ENCODE measurements at places on chromosomes 5 and 9.

DNA sequence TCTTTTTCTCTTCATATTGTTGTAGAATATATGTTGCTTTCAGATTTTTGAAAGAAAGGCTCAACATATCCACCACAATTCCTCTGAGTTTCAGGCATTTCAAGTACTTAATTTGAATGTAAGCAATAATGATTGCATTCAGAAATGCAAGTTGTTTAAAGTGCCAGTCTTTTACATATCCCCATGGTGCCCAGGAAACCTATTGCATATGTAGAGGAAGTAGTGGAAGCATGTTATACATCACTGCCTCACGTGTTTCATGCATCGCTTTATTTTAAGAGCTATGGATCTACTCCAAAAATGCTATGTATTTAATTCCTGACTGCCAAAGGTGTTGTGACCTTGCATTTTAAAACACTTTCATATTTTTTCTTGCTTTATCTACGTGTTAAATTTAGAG is 28.1 kb downstream of the CPEB4 start:
- DNase-seq: no peak

DNA sequence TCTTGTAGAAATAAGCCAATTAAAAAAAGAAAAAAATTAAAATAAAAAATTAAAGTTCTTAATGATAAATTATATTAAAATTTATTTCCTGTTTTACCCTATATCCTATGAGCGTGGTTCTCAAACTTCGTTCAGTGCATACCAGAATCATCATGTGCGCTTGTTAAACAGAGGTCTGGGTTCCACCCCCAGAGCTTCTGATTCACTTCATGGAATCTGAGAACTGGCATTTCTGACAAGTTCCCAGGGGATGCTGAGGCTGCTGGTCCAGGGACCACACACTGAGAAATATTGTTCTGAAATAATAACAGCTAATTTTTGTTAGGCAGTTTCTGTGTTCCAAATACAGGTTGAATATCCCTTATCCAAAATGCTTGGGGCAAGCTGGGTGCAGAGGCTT is 79.3 kb downstream of the TMC1 start:
- DNase-seq: no peak

DNA sequence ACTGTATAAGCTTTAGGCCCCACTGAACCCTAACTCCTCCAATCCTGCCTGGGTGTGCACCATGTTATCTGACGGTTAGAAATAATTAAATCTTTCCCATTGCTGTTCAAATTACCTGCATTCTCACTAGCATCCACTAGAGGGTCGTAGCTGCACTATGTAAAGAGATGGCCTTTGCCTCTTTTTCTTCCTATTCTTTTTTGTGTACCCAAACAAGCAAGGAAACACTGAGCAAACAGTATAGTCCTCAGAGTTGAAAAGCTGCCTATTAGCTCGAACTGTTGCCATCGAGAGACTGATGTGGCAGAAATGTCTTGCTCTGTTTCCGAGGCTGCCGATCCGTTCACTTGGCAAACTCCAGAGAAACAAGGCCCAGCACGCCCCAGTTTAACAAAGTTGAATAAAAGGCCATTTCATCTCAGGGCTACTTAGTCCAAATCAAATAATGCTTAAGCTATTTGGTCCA is 163.8 kb upstream of the TRPM3 start:
- DNase-seq: peak; percentile 34

DNA sequence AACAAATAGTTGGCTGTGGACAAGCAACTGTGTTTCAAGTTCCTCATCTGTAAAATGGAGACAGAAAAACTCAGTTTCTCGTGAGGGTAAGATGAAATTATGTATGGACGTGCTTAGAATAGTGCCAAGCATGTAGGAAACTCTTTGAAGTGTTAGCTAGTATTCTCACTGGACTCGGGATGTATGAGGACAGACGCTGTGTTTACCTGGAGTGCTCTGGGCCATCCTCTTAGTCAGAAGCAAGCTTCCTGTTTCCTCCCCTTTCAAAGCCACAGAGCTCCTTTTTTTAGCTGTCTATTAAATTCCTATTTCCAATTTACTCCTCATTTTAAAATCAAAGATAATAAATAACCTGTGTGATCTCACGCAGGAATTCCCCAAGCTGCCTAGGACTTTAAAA is 23.8 kb upstream of the IQGAP2 start:
- no peak for DNase-seq

DNA sequence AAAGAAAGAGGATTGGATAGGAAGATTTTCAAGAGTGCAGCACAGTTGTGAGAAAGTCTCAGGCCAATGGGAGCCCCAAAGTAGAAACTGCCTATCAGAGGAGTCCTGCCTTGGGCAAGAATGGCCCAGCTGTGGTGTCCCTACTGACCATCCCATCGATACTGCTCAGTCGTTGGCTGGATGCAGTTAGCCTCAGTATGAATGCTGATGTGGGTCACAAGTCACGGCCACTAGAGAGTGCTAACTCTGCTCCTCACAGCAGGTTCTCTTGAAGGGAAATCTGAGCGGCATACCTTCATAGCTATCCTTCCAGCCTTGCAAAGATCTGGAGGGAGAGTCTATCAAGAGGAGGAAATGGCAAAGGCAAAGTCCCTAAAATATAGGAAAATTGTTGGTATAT is 11.6 kb upstream of the CETN3 start:
- no peak for DNase-seq

GRCh38 chr9:16361118-16361517 is 509.4 kb downstream of the BNC2 start:
- DNase-seq: no peak

GRCh38 chr5:82058710-82059109 is 86.9 kb downstream of the ATG10 start:
- DNase-seq: no peak

DNA sequence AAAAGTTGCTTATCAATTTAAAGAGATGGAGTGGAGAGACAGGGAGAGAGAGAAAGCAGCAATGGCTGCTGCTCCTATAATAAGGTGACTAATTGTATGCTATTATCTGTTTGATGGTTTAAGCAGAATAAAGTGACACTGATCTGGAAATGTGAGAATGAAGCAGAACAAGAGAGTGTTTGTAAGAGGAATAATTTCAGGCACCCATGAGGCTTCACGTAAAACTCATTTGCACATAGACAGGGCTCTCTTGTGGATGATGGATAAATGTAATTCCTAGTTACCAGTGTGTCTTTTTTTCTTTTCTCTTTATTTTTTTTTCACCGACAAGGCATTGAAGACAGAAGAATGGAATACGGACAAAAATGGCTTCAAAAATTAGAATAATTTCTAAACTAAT is 228.8 kb upstream of the TYRP1 start:
- no peak for DNase-seq

DNA sequence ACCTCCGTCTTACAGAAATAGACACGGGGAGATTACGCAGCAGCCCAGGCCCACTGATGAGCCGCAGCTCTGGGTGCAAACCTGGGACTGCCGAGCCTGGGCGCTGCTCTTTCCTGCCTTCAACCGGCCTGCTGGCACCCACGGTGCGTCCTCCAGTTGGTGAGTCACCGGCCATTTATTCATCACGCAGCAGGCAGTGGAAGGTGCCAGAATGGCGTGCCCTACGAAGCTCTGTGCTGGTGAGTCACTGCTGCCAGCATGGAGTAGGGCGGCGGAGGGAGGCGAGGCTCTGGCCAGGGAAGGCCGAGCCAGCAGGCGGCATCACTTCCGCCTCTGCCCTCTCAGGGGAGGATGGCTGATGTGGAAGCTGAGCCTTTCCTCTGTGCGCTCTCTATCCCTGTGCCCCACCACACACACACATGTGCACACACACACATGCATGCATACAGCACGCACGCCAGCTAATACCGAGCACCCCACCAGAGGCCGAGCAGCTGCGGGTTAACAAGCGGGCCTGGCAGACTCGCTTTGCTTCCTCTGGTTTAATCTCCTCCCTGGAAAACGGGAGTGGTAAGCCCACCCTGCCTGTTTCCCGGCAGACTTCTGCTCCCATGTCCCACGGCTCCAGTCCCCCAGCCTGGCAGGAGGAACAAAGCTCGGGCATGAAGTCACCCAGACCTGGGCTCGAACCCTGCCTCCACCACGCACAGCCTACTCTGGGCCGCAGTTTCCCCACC is 39.2 kb downstream of the OLFM1 start:
- DNase-seq: no peak

GRCh38 chr9:101209670-101210069 is 175.1 kb downstream of the BAAT start:
- no peak for DNase-seq

DNA sequence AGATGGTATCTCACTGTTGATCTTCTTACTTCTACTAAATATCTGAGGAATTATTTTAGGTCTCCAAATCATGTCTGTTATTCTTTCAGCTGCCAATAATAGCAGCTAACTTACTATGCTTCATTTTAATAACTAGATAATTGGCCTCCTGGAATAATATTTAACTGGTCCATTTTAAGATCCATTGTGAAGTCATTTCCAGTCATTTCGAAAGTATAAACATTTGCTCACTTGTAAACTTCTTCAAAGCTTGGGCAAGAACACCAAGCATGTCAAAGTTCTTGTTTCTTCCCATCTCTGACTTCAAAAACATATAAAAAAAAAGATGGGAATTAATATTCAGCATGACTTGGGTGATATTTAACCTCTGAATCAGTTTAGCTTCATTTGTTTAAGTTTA is 61.4 kb upstream of the MRPS30 start:
- DNase-seq: no peak

- DNase-seq: no peak
These were observed 9.1 kb upstream of the LRRC70 start for GRCh38 chr5:62569470-62569869.

- no peak for DNase-seq
These were observed 166.1 kb downstream of the BNC2 start for GRCh38 chr9:16704116-16705110.

DNA sequence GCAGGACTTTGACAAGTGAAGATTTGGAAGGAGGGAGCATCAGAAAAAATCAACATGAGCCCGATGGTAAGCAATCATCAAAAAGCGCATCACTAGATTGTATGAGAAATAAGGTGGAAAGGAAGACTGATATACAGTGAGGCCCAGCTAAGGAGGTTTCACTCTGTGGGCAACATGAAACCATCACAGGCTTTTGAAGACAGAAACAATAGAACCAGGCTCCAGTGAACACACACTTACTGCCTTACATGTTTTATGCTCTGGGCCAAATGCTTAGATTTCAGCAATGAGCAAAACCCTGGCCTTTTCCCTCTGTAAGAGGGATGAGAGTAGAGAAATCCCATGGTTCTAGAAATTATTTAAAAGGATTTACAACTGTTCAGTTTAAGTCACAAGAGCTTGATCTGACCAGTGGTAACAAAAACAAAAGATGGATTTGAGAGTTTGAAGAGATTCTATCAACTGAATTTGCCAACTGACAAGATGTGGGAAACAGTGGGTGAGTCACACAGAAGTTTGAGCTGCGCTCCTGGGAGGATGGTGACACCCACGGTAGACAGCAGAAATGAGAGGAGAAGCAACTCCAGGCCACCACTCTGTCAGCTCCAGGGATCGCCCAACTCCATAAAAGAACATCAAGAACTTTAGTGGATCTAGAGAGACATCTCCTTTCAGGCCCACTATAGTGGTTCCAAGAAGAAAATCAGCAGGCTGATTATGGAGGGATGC is 261.8 kb downstream of the MCTP1 start:
- DNase-seq: no peak

GRCh38 chr9:128702949-128703615 is 779 bp downstream of the PKN3 start:
- DNase-seq: no peak

All from NCI-H1930 (cell line).